ENCODE measurements at places on chromosomes 1 and 21. TPM values are rescaled to one million over a fixed set of nuclear protein-coding genes. Genes with fewer than 3 reads are reported as not detected.

GRCh38 chr1:36172983-36173382, 17.0 kb downstream of the MAP7D1 start:
- H3K36me3 ChIP-seq = no peaks in the 10 kb centered on the region
- H3K4me1 ChIP-seq = no peaks in the 10 kb centered on the region
- no peak overlapping the region for H3K4me3 ChIP-seq
- no peak for DNase-seq
- no peak overlapping the region for H3K27ac ChIP-seq

DNA sequence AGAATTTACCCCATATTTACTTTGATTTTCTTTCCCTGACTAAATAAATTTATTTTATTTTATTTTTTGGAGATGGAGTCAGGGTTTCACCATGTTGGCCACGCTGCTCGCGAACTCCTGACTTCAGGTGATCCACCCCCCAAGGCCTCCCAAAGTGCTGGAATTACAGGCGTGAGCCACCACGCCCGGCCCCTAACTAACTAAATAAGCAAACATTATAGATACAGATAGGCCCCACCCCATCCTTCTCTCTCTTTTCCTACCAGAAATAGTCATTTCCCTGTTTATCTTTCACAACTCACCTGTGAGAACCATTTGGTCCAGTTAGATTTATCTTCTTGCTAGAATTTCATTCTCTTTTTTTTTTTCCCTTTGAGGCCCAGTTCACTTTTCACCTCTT, 167.3 kb downstream of the DISC1 start:
- H3K4me3 ChIP-seq = no peak overlapping the region
- H3K27ac ChIP-seq = no peak overlapping the region

Gene TSTD1
- total RNA-seq = 30.8 TPM

DNA sequence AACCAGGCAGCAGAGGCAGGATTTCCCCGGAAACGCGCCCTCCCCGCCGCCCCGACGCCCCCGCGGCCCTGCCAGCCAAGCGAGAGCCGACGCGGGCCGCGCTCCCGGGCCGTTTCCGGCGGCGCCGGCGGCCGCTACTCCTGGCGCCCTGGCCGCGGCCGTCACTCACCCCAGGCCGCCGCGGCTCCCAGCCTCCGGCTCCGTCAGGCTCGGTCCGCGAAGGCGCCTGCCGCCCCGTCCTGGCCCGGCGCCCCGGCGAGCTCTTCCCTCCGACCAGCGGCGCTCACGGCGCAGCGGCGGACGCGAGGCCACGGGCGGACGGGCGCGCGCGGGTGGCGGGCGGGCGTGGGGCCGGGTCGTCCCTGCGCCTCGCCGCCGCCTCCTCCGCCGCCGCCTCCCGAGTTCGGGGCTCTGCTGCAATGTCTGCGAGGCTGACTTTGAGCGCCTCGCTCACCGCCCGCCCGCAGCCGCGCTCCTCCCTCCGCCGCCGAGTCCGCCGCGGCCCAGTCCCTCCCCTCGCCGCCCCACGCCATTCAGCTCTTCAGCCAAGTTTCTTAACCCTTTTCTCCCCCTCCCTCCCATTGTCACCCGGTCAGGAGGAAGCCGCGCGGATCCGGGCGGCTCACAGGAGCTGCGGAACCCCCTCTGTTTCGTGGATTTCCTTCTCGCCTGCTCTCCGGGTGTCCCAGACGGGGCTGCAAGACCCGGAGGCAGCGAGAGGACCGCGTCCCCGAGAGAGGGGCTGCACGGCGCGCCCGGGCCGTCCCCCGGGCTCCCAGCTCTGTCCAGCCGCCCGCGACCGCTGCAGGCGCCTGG, at the start of gene NRIP1:
Gene NRIP1 (minus strand): TSS at position 425 of the 816 bp plus-strand sequence. CDS start 96,808 bp downstream, outside the sequence.
- DNase-seq = peak; percentile 95
- peak within 1 kb of the TSS; percentile 77 for H3K4me3 ChIP-seq

Gene KIF14
- total RNA-seq = 2.2 TPM

DNA sequence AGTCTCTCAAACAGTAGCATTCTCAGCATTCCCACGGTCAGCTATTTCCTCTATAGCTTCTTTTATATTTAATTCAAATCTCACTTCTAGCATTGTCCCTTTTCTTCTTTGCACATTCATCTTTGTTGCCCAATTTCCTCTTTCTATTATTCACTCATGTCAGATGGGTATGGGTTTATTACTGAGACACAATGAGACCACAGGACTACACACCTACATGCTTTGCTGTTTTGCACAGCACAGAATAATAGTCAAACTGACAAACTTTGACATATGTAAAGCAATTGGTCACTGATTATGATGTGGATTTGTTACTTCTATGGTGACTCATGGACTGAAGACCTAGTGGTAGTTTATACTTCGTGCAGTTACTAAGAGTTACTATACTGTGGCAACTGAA, 5.8 kb upstream of the CD1C start:
- no peak for DNase-seq
- no peaks in the 10 kb centered on the region for H3K27me3 ChIP-seq
- H3K4me3 ChIP-seq = no peak overlapping the region
- H3K4me1 ChIP-seq = no peaks in the 10 kb centered on the region

GRCh38 chr1:54583871-54584270, 35.8 kb downstream of the ACOT11 start:
- no peak overlapping the region for H3K27ac ChIP-seq
- H3K36me3 ChIP-seq = no peaks in the 10 kb centered on the region
- H3K27me3 ChIP-seq = no peaks in the 10 kb centered on the region
- no peak overlapping the region for H3K4me3 ChIP-seq

Gene TCEA3
- 30.2 TPM for total RNA-seq

DNA sequence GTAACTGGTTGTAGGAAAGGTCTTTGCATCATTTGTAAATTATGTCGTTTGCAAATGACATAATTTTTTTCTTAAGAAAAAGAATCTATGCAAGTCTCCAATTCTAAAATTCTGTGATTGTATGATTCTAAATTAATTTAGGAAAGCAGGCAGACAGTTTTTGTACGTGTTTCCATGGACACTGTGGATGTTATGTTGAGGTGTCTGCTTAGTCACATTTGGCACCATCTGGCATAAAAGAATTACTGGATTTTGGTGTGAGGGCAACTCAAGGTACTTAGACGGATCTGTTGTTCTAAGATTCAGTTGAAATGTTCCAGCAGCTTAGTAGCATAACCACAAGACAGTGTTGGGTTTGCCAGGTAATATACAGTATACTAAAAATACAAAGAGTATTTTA, 42.5 kb downstream of the C1orf21 start:
- no peak overlapping the region for H3K27ac ChIP-seq
- no peak for DNase-seq
- no peaks in the 10 kb centered on the region for H3K27me3 ChIP-seq

GRCh38 chr21:35953597-35953996, 106.7 kb downstream of the SETD4 start:
- peak overlapping the region; percentile 77 for H3K27ac ChIP-seq
- H3K36me3 ChIP-seq = no peaks in the 10 kb centered on the region
- H3K27me3 ChIP-seq = no peaks in the 10 kb centered on the region
- H3K4me3 ChIP-seq = no peak overlapping the region

GRCh38 chr1:29835406-29835805, 599.1 kb downstream of the PTPRU start:
- DNase-seq = no peak
- no peaks in the 10 kb centered on the region for H3K36me3 ChIP-seq
- H3K27ac ChIP-seq = no peak overlapping the region
- no peaks in the 10 kb centered on the region for H3K4me1 ChIP-seq
- peaks cover 7% of the 10 kb centered on the region for H3K27me3 ChIP-seq

- DNase-seq = no peak
- no peak overlapping the region for H3K4me3 ChIP-seq
- no peaks in the 10 kb centered on the region for H3K27me3 ChIP-seq
- H3K4me1 ChIP-seq = no peaks in the 10 kb centered on the region
- no peak overlapping the region for H3K27ac ChIP-seq
- no peaks in the 10 kb centered on the region for H3K36me3 ChIP-seq
Observed at GRCh38 chr1:151915061-151915686, 5.9 kb upstream of the THEM4 start.

DNA sequence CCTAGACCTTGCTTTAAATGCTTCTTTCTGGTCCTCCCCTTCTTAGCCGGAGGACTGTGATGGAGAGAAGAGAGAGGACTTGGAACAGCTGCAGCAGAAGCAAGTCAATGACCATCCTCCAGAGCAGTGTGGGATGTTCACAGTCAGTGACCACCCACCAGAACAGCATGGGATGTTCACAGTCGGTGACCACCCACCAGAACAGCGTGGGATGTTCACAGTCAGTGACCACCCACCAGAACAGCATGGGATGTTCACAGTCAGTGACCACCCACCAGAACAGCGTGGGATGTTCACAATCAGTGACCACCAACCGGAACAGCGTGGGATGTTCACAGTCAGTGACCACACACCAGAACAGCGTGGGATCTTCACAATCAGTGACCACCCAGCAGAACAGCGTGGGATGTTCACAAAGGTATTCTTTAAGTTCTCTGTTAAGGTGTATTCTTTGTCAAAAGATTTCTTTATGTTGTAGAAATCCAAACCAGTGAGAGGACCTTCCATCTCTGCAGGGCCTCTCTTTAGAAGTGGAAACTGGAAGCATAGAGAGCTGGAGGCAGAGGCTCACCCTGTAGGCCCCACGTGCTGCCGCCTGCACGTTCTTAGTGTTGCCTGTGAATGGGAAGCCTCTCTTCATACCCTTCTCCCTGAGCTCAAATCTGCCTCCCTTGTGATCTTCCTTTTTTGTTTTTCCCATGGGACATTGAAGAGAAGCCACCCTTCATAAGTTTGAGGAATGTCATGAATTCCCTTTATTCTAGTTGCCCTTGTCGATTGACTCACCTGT, 10.6 kb downstream of the PCNT start:
- no peak overlapping the region for H3K27ac ChIP-seq
- H3K4me3 ChIP-seq = no peak overlapping the region
- no peaks in the 10 kb centered on the region for H3K36me3 ChIP-seq
- H3K4me1 ChIP-seq = no peaks in the 10 kb centered on the region
- H3K27me3 ChIP-seq = no peaks in the 10 kb centered on the region

Gene GLMN
- 16.5 TPM for total RNA-seq

Gene HSF2BP
- 1.4 TPM for total RNA-seq

Gene LIN28A
- total RNA-seq = 0.43 TPM

DNA sequence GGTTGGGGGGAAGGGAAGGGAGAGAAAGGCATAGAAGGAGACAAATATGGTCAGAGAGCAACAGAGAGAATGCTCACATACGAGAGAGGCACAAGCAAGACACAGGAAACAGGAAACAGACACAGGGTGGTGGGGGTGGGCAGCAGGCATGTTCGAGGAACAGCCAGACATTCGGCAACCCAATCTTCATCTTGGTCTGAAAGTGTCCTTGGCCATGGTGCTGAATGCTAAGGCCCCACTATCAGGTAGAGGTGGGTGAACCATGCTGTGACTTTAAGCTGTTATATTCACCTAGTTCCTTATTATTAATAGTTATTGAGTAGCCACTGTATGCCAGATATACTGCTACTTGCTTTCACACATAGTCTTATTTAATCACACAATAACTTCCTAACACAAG, 109.2 kb downstream of the DDX20 start:
- peaks cover 5% of the 10 kb centered on the region for H3K27me3 ChIP-seq
- no peaks in the 10 kb centered on the region for H3K4me1 ChIP-seq
- no peak overlapping the region for H3K27ac ChIP-seq
- no peak for DNase-seq
- H3K36me3 ChIP-seq = no peaks in the 10 kb centered on the region
- no peak overlapping the region for H3K4me3 ChIP-seq

DNA sequence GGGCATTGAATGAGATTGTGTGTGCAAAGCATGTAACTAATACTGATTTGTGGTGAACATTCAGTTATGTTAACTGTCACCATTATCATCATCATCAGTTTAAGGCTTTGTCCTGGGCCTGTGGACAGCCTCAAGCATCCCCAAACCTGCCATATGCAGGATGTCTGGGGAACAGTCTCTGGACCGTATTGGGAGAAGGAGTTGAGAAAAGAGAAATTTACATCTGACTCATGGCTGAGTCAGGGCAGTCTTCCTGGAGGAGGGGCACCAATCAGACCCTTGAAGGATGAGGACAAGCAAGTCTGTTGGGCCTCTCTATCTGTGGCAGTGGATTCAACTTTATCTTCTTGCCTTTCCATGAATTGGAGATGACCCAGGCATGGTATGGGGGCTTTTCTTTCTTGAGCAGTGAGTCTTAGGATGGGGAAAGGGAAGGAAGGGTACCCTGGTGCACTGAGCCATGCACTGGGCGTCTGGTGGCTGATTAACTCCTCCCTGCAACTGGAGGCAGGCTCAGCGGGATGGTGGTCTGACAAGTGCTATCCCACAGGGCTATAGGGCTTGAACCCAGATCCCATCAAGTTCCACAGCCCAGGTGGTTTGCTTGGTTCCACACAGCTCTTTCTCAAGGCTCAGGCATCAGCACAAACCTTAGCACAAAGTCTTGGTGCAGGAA, 2.9 kb downstream of the PADI3 start:
- no peaks in the 10 kb centered on the region for H3K4me1 ChIP-seq
- no peaks in the 10 kb centered on the region for H3K36me3 ChIP-seq

DNA sequence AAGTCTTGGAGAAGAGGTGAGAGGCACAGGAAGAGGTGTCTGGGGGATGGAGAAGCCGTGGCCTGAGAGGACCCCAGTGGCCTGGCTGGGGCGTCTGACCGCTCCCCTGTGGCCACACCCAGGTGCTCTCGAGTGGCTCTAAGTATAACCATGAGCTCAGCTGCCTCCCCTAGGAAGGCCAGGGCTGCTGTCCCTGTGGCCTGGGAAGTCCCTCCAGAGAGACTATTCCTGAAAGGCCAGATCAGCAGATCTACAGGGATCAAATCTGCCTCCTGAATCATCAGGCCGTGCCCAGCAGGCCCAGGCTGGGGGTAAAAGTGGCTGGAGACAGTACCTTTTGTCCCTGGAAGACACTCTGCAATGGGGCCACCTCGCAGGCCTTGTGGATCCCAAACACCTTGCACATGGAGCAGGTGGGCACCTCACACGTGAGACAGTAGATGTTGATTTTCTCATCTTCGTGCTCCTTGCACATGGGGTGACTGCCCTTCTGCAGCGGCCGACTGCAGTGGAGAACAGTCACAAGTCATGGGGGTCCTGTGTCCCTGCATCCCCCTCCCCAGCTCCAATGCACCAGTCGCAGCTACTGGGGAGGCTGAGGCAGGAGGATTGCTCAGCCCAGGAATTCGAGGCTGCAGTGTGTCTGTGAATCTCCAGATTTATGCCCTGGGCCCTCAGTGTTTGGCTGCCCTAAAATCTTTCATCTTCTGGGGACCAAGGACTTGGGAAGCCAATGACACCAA, 6.4 kb downstream of the TRIM63 start:
- no peak for DNase-seq
- no peak overlapping the region for H3K27ac ChIP-seq
- H3K27me3 ChIP-seq = peaks cover 3% of the 10 kb centered on the region
- no peak overlapping the region for H3K4me3 ChIP-seq
- no peaks in the 10 kb centered on the region for H3K36me3 ChIP-seq

Gene SPATA45
- total RNA-seq = 0.96 TPM

DNA sequence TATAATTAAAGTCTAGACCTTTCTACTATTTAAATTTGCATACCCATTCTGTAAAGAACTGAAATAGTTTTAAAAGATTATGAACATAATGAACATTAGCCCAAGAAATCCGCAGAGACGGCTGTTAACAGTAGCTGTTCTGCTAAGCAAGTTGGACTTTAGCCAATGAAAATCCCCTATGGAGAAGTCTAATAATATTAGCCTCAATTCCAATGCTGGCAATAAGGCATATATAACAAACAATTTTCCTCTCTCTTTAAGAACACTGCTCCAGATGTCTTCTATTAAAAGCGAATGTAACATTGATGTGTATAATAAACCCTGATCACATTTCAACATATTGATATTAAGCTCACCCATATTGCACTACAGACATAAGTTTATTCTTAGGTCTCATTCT, 221.3 kb upstream of the KCTD3 start:
- H3K4me3 ChIP-seq = no peak overlapping the region
- no peaks in the 10 kb centered on the region for H3K27me3 ChIP-seq
- peak; percentile 7 for DNase-seq
- H3K4me1 ChIP-seq = no peaks in the 10 kb centered on the region

Gene PRKCZ
- 45.6 TPM for total RNA-seq
